ENCODE measurements at places on chromosomes 11 and 22. TPM values are rescaled to one million over a fixed set of nuclear protein-coding genes. Genes with fewer than 3 reads are reported as not detected.

The C11orf91 gene
- not detected for polyA plus RNA-seq

The RHBDD3 gene
- 36.5 TPM for polyA plus RNA-seq

The KDM4D gene
- 0.91 TPM for polyA plus RNA-seq

- no peak overlapping the region for H3K4me3 ChIP-seq
- H3K27ac ChIP-seq: no peak overlapping the region
- H3K36me3 ChIP-seq: no peaks in the 10 kb centered on the region
- no peaks in the 10 kb centered on the region for H3K4me1 ChIP-seq
Measured at GRCh38 chr11:79227767-79228755, 212.8 kb downstream of the TENM4 start.

- peaks cover 3% of the 10 kb centered on the region for H3K27me3 ChIP-seq
- no peak overlapping the region for H3K4me3 ChIP-seq
- H3K4me1 ChIP-seq: no peaks in the 10 kb centered on the region
- DNase-seq: no peak
- H3K27ac ChIP-seq: no peak overlapping the region
- no peaks in the 10 kb centered on the region for H3K36me3 ChIP-seq
Measured at GRCh38 chr22:49415151-49415951, 412.3 kb downstream of the BRD1 start.

GRCh38 chr11:44305026-44305469 lies 4.9 kb downstream of the ALX4 start:
- DNase-seq: no peak
- no peak overlapping the region for H3K27ac ChIP-seq
- peaks cover 9% of the 10 kb centered on the region for H3K4me1 ChIP-seq
- no peaks in the 10 kb centered on the region for H3K36me3 ChIP-seq
- peak overlapping the region; percentile 66 for H3K4me3 ChIP-seq

GRCh38 chr11:41222236-41222635 lies 237.2 kb downstream of the LRRC4C start:
- no peak overlapping the region for H3K4me3 ChIP-seq
- no peaks in the 10 kb centered on the region for H3K36me3 ChIP-seq
- no peak for DNase-seq
- no peak overlapping the region for H3K27ac ChIP-seq

GRCh38 chr11:93288079-93288478 lies 42.5 kb upstream of the DEUP1 start:
- no peaks in the 10 kb centered on the region for H3K4me1 ChIP-seq
- H3K27me3 ChIP-seq: peaks cover 2% of the 10 kb centered on the region
- H3K36me3 ChIP-seq: no peaks in the 10 kb centered on the region
- DNase-seq: no peak
- no peak overlapping the region for H3K27ac ChIP-seq
- H3K4me3 ChIP-seq: no peak overlapping the region

DNA sequence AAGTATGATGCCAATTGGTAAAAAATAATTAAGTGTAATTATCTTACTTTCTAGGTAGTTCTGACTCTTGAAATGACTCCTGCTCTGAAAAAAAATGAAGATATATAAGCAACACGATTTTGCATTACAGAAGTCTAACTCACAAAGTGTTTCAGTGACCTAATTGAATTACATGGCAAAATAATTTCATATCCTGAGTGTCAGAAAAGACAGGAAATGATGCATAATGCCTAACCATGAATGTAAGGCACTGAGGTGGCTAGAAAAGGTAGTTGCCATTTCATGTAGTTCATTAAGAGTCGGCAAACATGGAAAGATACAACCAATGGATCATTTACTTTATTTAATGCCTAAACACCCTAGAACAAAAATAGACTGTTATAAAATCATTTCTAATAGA lies 113.5 kb downstream of the GUCY1A2 start:
- no peak for DNase-seq
- no peaks in the 10 kb centered on the region for H3K27me3 ChIP-seq
- no peaks in the 10 kb centered on the region for H3K36me3 ChIP-seq
